ENCODE measurements at places on chromosomes 2 and 18. TPM values are rescaled to one million over a fixed set of nuclear protein-coding genes. Genes with fewer than 3 reads are reported as not detected.

Gene SATB2
- total RNA-seq: 11.6 TPM

Gene GBX2
- 1.2 TPM for total RNA-seq

Gene DES
- total RNA-seq: 5.2 TPM

Gene GLI2
- 42.9 TPM for total RNA-seq

Gene GALNT5
- 2.2 TPM for total RNA-seq

Gene ORC2
- total RNA-seq: 25.4 TPM

Gene CFAP221
- total RNA-seq: 0.29 TPM

Gene GCG
- total RNA-seq: not detected

Gene CNGA3
- not detected for total RNA-seq

Gene TPO
- not detected for total RNA-seq

Gene AGXT
- not detected for total RNA-seq

Gene CHRNG
- not detected for total RNA-seq

Gene ACTG2
- total RNA-seq: 540 TPM

Gene AFF3
- total RNA-seq: 14.7 TPM

Gene ZNF142
- 28.0 TPM for total RNA-seq

Gene CDKL4
- total RNA-seq: 0.34 TPM

Gene POU3F3
- total RNA-seq: 0.09 TPM

Gene TMEM131
- total RNA-seq: 35.3 TPM

Gene LHCGR
- not detected for total RNA-seq

Gene PROC
- 1.5 TPM for total RNA-seq

Gene LYPD6
- total RNA-seq: 1.1 TPM

Gene DUSP2
- 0.95 TPM for total RNA-seq

Gene IRS1
- total RNA-seq: 34.2 TPM

Gene MC5R
- 0.26 TPM for total RNA-seq

Gene SLC14A1
- not detected for total RNA-seq

Gene RBKS
- 1.6 TPM for total RNA-seq

Gene KLF11
- 9.6 TPM for total RNA-seq

Gene GAREM2
- total RNA-seq: 2.2 TPM

Gene ONECUT2
- total RNA-seq: 6.2 TPM

Gene LYG2
- not detected for total RNA-seq

Gene HOXD9
- total RNA-seq: not detected

Gene RUFY4
- not detected for total RNA-seq

Gene SLC4A3
- 11.2 TPM for total RNA-seq

Gene SULT1C4
- 1.8 TPM for total RNA-seq

Gene ATP6V1B1
- not detected for total RNA-seq

Gene PSMA8
- total RNA-seq: not detected

Gene DOK6
- 3.1 TPM for total RNA-seq

Gene AOX1
- 3.4 TPM for total RNA-seq

Gene RNF138
- 16.3 TPM for total RNA-seq

Gene CCDC148
- total RNA-seq: 2.4 TPM

Gene LOXL3
- total RNA-seq: 17.6 TPM
